ENCODE measurements at places on chromosomes 16 and 17. TPM values are rescaled to one million over a fixed set of nuclear protein-coding genes. Genes with fewer than 3 reads are reported as not detected.

DNA sequence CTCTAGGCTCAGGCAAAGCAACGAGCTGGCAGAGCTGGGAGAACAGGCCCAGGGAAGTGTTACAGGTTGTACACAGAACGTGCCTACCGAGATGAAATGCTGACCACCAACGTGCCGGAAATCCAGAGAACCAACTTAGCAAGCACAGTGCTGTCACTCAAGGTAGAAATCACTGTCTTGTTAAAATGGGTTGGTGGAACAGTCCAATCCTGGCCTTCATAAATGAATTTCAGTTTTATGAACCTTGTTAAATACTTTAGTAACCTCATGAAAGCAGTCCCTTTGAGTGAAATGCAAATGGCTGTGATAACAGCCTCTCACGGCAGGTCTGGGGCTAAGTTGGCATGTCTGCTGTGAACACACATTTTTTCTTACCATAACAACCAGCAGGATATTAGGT, 29.0 kb downstream of the ETV4 start:
- DNase-seq: no peak

DNA sequence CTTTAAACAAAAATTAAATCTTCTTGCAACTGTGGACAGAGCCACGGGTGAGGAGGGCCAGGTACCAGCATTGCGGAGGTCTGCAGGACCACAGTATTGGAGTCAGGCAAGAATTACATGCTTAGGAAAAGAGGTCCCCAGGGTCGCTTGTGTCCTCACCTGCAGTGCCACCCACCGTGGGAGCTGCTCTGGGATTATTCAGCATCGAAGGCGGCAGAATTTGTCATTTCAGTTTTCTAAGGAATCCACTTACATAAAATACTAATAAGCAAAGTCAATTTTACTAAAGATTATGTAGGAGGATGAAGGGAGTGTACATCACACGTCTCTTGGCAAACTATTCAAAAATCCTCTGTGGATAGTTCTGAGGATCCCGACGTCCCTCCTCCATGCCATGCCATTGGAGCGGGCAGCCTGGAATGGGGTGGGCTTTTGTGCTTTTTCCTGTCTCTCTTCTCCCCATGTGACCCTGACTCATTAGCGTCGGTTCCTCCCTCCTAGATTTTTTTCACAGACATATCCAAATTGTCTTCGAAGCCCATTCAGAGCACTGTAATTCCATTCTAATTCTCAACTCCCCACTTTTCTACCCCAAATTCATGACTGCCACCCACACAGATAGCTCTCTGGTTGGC, 3.0 kb upstream of the PIK3R6 start:
- DNase-seq: no peak

DNA sequence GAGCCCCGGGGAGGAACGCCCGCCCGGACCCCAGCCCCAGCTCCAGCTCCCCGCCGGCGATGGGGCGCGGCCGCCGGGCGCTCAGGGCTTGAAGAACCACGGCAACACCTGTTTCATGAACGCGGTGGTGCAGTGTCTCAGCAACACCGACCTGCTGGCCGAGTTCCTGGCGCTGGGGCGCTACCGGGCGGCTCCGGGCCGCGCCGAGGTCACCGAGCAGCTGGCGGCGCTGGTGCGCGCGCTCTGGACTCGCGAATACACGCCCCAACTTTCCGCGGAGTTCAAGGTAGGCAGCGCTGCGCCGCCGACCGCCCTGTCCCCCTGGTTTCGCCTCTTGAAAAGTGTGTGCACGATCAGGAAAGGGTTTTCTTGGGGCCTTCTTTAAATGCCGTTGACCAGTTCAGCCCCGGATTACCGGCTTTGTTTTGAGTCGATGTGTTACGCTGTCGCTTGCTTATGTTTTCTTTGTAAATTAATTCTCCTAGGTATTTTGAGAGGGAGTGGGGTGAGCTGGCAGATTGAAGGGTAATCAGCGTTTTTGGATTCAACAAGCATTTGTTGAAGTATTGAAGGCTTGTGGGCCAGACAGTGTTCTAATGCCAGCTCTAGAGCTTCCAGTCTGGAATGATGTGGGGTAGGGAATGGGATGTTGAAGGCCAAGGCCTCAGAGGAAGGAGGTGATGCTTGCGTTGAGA, 681 bp downstream of the USP43 start:
- peak; percentile 42 for DNase-seq

DNA sequence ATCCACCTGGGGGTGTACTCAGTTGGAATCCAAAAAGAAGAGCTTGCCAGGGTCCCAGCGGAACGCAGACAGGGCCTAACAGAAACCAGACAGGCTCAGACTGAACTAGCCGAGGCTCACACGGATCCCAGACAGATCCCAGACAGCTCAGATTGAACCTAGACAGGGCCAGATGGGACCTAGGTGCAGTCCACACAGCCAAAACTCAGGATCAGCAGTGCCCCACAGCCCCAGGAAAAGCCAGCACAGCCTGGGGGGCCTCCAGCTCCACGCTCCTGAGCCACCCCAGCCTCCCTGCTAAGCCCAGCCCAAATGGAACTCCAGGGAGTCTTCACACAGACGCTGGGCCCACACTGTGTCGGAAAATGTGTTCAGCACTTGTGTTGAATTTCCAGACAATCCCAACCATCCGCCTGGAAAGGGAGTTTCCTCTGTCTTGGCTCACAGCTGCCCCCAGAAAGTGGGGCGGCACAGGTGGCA, 7.5 kb downstream of the STX1B start:
- DNase-seq: no peak

DNA sequence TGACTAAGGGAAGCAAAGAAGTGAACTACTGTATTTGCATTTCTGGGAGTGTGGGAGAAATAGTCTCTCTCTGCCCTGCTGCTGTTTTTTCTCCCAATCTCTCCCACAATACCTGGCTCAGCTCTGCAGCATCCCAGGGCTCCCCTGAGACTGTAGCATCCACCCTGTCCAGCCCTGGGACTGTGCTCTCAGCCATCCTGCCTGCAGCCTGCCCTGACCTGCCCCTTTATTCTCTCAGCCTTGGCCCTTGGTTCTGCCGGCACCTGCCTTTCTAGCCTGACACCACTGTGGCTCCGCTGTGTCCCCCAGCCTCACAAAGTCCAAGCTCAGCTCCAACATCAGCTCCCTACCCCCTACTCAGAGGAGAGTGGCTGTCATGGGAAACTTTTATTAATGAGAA, 1.9 kb downstream of the PDILT start:
- no peak for DNase-seq

DNA sequence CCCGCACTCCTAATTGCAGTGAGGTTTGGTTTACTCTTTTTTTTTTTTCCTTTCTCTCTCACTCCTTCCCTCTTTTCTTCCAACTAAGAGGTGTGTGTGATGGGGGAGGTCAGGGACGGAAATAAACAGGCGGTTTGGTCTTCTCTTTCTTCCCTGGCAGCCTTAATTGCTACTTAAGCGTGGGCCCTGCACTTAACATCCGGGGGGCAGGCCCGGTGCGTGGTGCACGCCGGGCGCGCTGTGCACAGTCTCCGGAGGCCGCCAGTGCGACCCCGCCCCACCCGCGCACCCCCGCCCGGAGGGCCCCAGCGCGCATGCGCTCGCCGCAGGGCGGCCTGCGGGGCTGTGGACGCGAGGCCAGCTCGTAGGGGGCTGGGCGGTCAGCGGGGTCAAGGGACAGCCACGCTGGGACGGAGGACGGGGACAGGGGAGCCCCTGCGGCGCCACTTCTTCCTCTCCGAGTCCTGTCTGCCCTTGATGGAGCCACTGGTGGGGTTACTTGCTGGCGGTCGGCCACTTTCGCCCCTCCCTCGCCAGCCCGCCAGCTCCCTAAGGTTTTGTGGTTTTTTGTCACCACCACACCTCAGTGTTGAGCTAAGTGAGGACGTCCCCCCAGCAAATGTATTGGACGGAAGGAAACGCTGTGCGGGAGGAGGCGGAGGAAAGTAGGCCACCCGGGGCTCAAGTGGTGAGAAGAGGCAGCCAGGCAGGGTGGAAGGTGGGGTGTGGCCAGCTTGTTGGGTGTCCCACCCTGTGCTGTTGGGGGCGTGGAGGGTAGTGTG, 120.9 kb downstream of the MRM1 start:
- peak; percentile 58 for DNase-seq

CTF1 gene
- 6.4 TPM for polyA plus RNA-seq

DNA sequence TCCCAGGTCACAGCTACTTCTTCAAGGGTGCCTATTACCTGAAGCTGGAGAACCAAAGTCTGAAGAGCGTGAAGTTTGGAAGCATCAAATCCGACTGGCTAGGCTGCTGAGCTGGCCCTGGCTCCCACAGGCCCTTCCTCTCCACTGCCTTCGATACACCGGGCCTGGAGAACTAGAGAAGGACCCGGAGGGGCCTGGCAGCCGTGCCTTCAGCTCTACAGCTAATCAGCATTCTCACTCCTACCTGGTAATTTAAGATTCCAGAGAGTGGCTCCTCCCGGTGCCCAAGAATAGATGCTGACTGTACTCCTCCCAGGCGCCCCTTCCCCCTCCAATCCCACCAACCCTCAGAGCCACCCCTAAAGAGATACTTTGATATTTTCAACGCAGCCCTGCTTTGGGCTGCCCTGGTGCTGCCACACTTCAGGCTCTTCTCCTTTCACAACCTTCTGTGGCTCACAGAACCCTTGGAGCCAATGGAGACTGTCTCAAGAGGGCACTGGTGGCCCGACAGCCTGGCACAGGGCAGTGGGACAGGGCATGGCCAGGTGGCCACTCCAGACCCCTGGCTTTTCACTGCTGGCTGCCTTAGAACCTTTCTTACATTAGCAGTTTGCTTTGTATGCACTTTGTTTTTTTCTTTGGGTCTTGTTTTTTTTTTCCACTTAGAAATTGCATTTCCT, 3.4 kb upstream of the LPCAT2 start:
- DNase-seq: no peak

DNA sequence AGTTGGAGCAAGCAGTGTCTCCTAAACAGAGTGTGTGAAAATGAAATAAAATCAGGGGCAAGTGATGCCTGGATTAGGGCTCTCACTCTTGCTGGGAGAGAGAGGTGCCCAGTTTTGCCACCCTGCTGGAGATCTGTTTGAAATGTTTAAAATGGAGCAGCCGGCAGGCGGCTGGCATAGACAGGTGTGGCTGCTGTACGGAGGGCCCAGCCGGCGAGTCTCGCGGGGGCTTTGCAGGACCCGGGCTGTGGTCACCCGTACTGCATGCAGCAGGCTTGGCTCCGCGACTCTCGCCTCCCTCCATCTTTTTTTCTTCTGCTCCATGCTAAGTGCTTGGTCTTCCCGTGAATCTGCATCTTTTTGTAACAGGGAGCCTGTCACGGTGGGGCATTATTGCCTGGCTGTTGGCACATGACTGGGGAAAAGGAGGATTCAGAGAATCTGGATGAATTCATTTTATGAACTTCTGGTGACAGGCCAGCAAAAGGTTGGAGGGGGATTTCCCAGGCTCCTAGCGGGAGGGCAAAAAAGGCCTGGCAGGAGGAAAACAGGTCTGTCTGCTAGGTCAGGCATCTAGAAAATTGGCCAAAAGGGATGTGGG, 1.8 kb downstream of the ZNRF1 start:
- no peak for DNase-seq

DNA sequence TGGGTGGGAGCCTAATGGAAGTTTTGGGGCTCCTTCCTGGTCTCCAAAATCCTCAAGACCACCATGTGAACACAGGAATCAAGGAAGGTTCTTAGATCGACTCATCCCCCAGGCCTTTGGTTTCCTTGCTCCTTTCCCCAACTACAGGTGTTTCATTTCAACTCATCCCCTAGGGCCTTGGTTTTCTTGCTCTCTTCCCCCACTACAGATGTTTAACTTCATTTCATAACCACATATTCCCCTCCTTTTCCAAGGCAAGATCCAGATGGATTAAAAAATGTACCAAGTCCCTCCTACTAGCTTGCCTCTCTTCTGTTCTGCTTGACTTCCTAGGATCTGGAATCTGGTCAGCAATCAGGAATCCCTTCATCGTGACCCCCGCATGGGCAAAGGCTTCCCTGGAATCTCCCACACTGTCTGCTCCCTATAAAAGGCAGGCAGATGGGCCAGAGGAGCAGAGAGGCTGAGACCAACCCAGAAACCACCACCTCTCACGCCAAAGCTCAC, at the start of gene CCL11:
TSS of gene CCL11 (plus strand) at position 457 of the 507 bp plus-strand sequence. CDS start 67 bp downstream, outside the sequence.
- DNase-seq: no peak

GRCh38 chr16:57601801-57602478, 26.5 kb upstream of the ADGRG1 start:
- no peak for DNase-seq

GRCh38 chr16:68041783-68042182, 18.7 kb downstream of the DUS2 start:
- DNase-seq: no peak

- DNase-seq: peak; percentile 69
Observed at GRCh38 chr16:89201439-89202377, 1.4 kb upstream of the SLC22A31 start.

GRCh38 chr17:309361-309888, 43.2 kb downstream of the RPH3AL start:
- no peak for DNase-seq

GNG13 gene
- 0.42 TPM for polyA plus RNA-seq

DNA sequence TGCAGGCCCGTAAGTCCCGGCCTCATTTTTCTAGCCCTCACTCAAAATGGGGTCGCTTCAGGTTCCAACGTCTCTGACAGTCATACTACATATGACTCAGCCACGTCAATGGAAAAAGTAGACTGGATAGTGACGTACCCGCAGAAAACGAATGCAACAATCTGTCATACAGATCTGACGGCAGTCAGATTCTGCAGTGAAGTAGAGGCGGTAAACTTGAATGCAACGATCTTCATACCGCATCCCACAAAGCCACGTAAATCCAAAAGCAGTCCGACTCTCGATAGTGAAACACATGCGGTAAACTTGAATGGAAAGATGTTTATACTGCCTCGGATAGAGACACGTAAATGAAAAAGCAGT, 38.4 kb upstream of the ARL4D start:
- DNase-seq: peak; percentile 48

DNA sequence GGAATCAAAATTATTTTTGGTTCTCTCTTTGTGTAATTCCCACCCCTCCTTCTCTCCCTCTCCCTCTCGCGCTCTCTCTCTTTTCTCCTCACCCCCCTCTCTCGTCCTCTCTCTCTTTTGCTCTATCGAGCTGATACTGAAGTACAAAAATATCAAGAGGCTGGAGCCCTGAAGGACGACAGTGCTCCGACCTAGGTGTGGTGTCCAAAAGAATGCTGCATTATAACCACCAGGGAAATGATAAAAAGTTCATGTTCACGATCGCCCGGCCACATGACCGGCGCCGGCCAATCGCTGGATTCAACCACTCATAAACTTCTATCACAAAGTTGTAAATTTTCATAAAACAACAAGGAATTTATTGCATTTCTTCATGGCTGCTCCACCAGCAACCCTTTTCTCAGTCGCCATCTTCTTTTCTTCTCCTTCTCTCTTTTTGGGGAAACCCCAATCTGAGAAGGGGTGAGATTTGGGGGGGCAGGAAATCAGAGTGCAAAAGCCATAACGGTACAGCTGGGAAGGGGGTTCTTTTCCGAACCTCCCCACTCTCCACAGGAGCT, at the start of gene HOXB6:
TSS of gene HOXB6 (minus strand) at position 217 of the 560 bp plus-strand sequence. CDS start 6,836 bp downstream, outside the sequence.
- DNase-seq: peak; percentile 89

- DNase-seq: no peak
Observed at GRCh38 chr16:1770328-1771187, 785 bp downstream of the NME3 start.
